ENCODE measurements at places on chromosomes 4 and X.
A peak's percentile ranks its signal among the peaks of the same experiment; 100 is the strongest.

DNA sequence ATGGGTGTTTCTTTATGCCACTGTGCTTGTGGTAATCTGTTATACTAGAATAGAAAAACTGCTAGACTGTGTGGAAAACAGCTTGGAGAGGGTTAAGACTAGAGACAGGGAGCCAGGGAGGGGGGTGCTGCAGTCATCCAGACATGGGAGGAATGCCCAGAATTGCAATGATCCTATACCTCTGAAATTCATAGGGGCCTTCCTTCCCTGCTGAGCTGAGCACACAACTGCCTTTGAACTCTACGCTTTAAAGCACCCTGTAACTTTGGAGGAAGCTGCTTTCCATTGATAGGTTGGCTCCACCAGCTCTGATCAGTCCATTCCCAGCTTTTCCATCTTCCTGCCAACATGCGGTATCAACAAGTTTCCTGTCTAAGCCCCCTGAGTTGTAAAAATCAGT, 155.9 kb upstream of the RASGEF1B start:
- DNase-seq: no peak

- DNase-seq: no peak
Measured at GRCh38 chrX:25762656-25763055, 375.5 kb upstream of the MAGEB18 start.

DNA sequence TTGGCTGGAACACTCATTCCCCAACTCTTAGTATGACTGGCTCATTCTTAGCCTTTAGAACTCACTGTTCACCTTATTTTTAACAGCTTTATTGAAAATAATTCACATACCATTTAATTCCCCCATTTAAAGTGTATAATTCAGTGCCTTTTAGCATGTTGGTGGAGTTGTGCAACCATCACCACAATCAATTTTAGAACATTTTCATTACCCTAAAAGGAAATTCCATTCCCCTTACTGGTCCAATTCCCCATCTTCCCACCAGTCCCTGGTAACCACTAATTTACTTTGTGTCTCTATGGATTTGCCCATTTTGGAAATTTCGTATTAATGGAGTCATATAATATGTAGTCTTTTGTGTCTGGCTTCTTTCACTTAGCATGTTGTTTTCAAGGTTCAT, 19.7 kb downstream of the NHSL2 start:
- DNase-seq: no peak

DNA sequence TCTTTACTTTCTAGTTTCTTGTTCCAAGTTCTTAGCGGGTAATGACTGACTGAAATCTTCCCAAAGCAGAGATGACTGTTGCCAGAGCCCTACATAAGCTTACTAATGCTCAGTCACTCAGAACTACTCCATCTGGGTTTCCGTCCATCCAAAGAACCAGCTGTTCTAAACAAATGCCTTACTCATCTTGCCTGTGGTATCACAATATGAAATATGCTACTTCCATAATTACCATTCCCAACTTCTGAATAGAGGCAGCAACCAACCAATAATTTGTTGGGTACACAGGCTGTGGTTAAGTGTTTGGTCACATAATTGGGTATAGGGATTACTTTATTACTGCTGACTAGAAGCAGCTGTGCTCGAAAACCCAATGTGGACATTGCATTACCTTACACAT, 930.2 kb upstream of the DIAPH2 start:
- DNase-seq: no peak

DNA sequence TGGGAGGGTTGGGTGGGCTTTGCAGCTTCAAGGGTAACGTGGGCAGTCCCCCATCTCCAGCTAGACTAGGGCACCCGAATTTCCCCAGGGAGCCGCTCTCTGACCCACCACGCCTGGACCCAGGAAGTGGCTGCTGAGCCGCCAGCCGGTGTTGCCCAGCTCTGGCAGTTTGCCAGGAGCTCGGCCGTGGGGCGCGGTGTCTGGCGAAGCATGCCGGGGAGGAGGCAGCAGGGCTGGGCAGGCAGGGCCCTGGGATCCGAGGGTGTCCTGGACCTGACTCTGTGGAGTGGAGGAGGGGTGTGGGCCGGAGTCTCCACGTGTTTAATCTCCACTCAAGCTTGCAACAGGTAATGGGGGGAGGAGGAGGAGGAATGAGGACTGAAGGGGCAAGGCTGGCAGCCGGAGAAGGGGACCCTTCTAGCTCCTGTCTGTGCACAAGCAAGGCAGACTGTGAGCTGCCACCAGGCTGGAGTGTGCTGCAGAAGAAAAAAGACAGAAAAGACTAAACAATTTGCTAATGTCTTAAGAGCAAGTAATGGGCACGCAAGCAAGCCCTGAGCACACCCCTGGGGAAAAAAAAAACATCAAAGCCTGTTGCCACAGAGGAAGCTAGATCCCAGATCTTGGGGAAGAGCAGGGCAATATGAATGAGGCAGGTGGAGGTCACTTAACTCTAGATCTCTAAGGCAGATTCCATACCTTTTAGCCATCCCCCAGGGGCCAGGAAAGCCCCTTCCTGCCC, 2.4 kb downstream of the LONRF3 start:
- DNase-seq: peak; percentile 48

- DNase-seq: no peak
Measured at GRCh38 chr4:25632135-25632534, 23.5 kb upstream of the SLC34A2 start.

- no peak for DNase-seq
Measured at GRCh38 chr4:66562276-66562806, 892.1 kb upstream of the EPHA5 start.

GRCh38 chr4:122577808-122578781, 42.8 kb downstream of the IL21 start:
- DNase-seq: peak; percentile 87

All from OCI-M1 (cell line).